ENCODE measurements at places on chromosomes 11 and 22.

GRCh38 chr22:29690476-29690875 is 29.3 kb upstream of the CABP7 start:
- DNase-seq, result no peak

- DNase-seq, result no peak
These were observed 96.6 kb upstream of the SEZ6L start for GRCh38 chr22:26072621-26073020.

- DNase-seq, result peak; percentile 76
These were observed 54.6 kb upstream of the SC5D start for GRCh38 chr11:121237686-121238658.

- no peak for DNase-seq
These were observed 13.4 kb downstream of the MICAL2 start for GRCh38 chr11:12123799-12124198.

GRCh38 chr11:126829716-126830115 is 170.9 kb downstream of the KIRREL3 start:
- DNase-seq, result no peak

DNA sequence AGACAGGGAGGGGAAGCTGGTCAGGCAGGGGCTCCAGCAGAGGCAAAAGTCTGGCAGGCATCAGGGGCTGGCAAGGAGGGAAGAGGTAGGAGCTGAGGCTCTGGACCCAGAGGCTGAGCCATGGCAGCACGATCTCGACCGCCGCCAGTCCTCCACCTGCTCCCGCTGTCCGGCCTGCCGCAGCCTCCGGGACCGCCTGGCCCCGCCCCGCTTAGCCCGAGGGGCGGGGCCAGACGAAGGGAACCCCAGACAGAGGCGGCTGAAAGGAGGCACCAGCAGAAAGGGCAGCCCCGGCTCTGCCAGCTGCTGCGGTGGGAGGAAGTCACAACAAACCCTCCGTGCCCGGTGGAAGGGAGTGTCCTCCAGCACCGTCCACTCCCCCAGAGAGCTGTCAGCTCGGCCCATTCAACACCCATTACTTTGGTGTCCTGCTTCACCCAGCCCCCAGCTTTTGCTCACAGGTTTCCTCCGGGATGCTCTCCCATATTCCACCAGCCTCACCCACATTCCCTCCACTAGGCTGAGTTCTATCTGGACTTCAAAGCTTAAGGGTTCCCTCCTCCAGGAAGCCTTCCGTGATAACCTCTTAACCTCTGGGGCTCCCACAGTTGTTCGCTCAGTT is at the start of gene MFNG:
Gene MFNG, minus strand, starts transcription at position 161 of the 622 bp plus-strand sequence. CDS start 207 bp downstream, outside the sequence.
- DNase-seq, result peak; percentile 36

DNA sequence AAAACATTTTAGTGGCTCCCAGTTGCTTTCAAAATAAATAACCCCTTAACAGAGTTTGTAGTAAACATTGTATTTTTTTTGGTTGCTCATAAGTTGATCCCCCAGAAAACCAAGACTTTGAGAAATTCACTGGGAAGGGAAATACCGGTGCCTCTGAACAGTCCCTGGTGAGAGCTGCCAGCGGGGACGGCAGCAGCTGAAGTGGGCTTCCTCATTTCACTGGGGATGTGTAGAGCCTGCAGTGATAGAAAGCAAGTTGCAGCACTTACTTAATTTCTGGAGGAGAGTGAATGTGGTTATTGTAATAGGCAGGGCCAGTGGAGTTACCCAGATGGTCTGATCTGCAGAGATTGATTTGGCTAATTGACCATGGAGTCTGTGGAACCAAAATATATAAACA is 18.6 kb upstream of the MCHR1 start:
- no peak for DNase-seq

- no peak for DNase-seq
These were observed 37.4 kb upstream of the ASPHD2 start for GRCh38 chr22:26391623-26392022.

GRCh38 chr22:38733329-38733723 is 22.5 kb downstream of the SUN2 start:
- no peak for DNase-seq

DNA sequence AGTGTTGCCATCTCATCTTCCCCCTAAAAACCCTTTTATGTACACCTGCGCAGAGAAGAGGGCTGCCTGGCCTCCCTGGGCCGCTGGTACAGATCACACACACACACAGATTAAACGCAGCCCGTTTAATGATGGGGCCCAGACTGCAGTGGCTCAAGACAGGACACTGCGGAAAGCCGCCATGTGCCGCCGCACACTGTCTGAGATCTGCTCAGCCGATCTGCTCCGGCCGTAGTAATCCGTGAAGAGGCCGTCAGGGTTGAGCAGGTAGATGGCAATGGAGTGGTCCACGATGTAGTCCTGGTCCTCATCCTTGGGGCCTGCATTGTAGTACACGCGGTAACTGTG is 2.0 kb downstream of the SCO2 start:
- no peak for DNase-seq

GRCh38 chr11:90364527-90364926 is 141.7 kb upstream of the CHORDC1 start:
- DNase-seq, result no peak

GRCh38 chr11:118058311-118059245 is 18.3 kb upstream of the TMPRSS4 start:
- no peak for DNase-seq

GRCh38 chr11:68966894-68967780 is 13.6 kb downstream of the MRGPRD start:
- DNase-seq, result no peak

- DNase-seq, result no peak
These were observed 12.1 kb downstream of the SCUBE1 start for GRCh38 chr22:43331069-43331451.
